Upper lobe of left lung (tissue), 6 donors: ENCODE measurements at places on chromosomes 12 and 14. TPM values are rescaled to one million over a fixed set of nuclear protein-coding genes. Genes with fewer than 3 reads are reported as not detected.

DNA sequence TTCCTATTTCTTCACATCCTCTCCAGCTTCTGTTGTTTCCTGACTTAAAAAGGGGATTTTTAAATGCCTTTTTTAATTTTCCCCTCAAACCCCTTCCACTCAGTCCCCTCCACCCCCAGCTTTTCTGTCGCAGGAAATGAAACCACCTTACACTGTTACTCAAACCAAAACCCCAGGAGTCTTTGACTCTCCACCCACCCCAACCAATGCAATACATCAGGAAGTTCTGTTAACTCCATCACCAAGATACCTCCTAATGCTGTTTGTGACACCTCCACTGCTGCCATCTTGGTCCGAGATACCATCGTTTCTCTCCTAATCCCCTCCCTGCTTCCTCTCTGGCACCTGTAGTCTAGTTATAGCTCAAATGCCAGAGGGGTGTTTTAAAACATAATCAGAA, 25.4 kb upstream of the CPM start:
- DNase-seq = no peak
- H3K4me1 ChIP-seq = peaks cover 11% of the 10 kb centered on the region
- H3K4me3 ChIP-seq = no peak overlapping the region
- H3K27me3 ChIP-seq = no peaks in the 10 kb centered on the region
- H3K27ac ChIP-seq = no peak overlapping the region

- no peak overlapping the region for H3K27ac ChIP-seq
- peaks cover 8% of the 10 kb centered on the region for H3K4me1 ChIP-seq
- H3K27me3 ChIP-seq = no peaks in the 10 kb centered on the region
- H3K36me3 ChIP-seq = no peaks in the 10 kb centered on the region
- no peak overlapping the region for H3K4me3 ChIP-seq
These were observed 39.4 kb downstream of the ATF7 start for GRCh38 chr12:53586745-53587144.

- no peaks in the 10 kb centered on the region for H3K27me3 ChIP-seq
- no peak for DNase-seq
- H3K4me3 ChIP-seq = no peak overlapping the region
- H3K4me1 ChIP-seq = no peaks in the 10 kb centered on the region
These were observed 345.9 kb downstream of the BCL11B start for GRCh38 chr14:98926146-98926545.

DNA sequence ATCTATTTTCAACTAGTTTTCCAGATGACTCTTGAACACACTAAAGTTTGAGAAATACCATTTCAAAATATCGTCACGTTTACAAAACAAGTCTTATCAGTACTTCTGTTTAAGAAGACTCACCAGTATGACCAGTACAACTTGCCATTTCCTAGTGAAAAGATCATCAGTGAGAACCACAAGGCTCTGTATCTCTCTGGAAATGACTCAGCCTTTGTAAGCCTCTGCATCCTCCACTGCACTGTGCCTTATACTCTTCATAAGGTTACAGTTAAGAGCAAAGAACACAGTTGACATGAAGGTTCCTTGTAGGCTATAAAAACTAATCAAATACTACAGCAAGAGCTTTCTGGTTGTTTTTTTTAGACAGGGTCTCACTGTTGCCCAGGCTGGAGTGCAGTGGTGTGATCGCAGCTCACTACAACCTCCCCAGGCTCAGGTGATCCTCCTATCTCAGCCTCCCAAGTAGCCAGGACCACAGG, 5.7 kb upstream of the VTI1B start:
- H3K27me3 ChIP-seq = no peaks in the 10 kb centered on the region
- no peak for DNase-seq
- H3K4me1 ChIP-seq = peaks cover 11% of the 10 kb centered on the region
- no peak overlapping the region for H3K27ac ChIP-seq
- H3K4me3 ChIP-seq = no peak overlapping the region

GRCh38 chr12:51941604-51942003, 9.9 kb upstream of the ACVR1B start:
- no peaks in the 10 kb centered on the region for H3K27me3 ChIP-seq
- H3K36me3 ChIP-seq = no peaks in the 10 kb centered on the region
- peaks cover 2% of the 10 kb centered on the region for H3K4me1 ChIP-seq
- no peak overlapping the region for H3K4me3 ChIP-seq
- H3K27ac ChIP-seq = no peak overlapping the region

The TAS2R31 gene
- 8.4 TPM for total RNA-seq

- peaks cover 42% of the 10 kb centered on the region for H3K4me1 ChIP-seq
- H3K4me3 ChIP-seq = peak overlapping the region; percentile 56
These were observed 17.0 kb downstream of the ZDHHC22 start for GRCh38 chr14:77124345-77125280.

DNA sequence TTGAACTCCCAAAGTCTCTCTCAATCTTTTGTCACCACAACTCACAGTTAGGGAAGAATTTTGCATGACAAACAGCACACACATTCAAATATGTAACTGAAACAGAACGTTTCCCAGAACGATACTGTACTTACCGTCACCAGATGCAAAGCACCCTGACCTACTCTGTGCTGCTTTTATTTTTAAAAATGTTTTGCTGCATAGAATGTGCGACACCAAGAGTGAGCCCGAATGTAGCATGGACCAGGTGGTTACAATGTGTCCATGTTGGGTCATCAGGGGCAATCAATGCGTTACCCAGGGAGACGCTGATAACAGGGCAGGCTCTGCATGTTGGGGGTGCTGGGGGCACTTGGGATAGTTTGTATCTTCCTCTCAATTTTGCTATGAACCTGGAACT, 14.6 kb upstream of the EIF5 start:
- DNase-seq = no peak
- H3K36me3 ChIP-seq = no peaks in the 10 kb centered on the region
- H3K27ac ChIP-seq = no peak overlapping the region
- no peaks in the 10 kb centered on the region for H3K27me3 ChIP-seq
- H3K4me3 ChIP-seq = no peak overlapping the region

DNA sequence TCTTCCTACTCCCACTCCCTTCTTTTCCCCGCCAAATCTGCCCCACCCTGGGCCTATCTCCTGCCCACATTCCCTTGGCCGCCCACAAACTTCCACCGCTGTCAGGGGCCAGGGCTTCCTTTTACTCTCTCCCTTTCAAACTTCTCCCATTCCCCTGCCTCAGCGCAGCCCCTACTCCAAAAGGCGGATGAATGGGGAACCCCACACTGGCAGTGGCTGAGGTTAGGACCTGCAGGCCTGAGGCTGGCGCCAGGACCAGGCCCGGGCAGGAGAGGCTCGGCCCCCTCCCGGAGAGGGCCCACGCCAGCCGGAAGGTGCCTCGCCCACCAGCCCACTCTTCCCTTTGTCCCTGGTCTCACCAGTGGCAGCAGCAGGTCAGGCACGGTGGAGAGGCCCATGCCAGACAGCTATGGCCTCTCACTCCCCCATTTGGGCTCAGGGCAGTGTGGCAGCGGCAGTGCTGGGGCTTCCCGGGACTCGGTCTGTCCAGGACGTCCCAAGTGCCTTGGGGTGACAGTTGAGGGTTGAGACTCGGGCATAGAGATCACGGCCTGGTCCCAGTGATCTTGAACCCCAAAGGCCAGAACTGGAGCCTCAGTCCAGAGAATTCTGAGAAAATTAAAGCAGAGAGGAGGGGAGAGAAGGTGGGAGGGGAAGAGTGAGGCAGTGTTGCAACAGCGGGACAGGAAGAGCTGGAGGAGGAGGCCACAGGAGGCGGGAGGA, at the start of gene TNFRSF1A:
TNFRSF1A (minus strand) TSS at position 660 of the 723 bp plus-strand sequence; CDS start at position 398, 262 bp downstream.
- H3K4me1 ChIP-seq = peaks cover 74% of the 10 kb centered on the region
- no peaks in the 10 kb centered on the region for H3K27me3 ChIP-seq
- H3K4me3 ChIP-seq = peak within 1 kb of the TSS; percentile 75
- peaks cover 2% of the 10 kb centered on the region for H3K36me3 ChIP-seq

GRCh38 chr12:78018939-78019338, 188.2 kb downstream of the NAV3 start:
- H3K4me3 ChIP-seq = no peak overlapping the region
- no peak overlapping the region for H3K27ac ChIP-seq
- no peaks in the 10 kb centered on the region for H3K36me3 ChIP-seq

DNA sequence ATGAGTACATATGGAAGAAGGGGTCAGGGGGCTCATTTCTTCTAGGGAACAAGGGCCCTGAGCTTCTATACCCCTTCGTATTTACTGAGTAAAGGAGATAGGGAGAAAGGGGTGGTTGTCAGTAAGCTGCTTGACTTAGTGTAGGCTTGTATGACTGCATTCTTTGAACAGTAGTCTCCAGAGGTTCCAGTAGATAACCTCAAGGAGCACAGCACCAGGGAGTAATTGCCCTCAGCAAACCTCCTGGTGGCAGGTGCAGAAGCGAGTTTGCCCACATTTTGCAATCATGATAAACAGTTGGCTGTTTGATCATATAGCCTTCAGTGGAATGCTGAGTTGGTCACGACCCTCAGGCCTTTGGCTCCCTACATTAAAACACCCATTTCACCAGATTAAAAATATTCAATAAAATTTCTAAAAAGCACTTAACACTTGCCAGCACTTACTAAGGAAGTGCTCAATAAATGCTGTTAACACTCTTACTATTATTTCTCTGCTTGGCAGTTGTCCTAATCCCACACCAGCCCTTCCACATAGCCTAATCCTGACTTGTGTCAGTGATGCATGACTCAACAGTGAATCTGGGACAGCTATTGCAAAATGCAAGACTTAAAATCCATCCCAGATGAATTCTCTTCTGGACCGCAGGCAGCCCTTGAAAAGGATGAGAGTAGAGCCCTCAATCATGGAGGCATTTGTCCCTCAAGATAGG, 3.7 kb upstream of the DHRS4L2 start:
- no peak overlapping the region for H3K4me3 ChIP-seq
- no peaks in the 10 kb centered on the region for H3K27me3 ChIP-seq
- DNase-seq = no peak
- H3K4me1 ChIP-seq = peaks cover 18% of the 10 kb centered on the region
- no peak overlapping the region for H3K27ac ChIP-seq

- H3K27ac ChIP-seq = no peak overlapping the region
- H3K4me1 ChIP-seq = no peaks in the 10 kb centered on the region
- no peaks in the 10 kb centered on the region for H3K27me3 ChIP-seq
These were observed 144.7 kb downstream of the SMOC1 start for GRCh38 chr14:70023871-70024270.

GRCh38 chr12:119676573-119676972, 8.6 kb downstream of the PRKAB1 start:
- no peak overlapping the region for H3K4me3 ChIP-seq
- H3K4me1 ChIP-seq = peaks cover 34% of the 10 kb centered on the region
- no peak for DNase-seq
- H3K36me3 ChIP-seq = peaks cover 79% of the 10 kb centered on the region
- no peaks in the 10 kb centered on the region for H3K27me3 ChIP-seq

DNA sequence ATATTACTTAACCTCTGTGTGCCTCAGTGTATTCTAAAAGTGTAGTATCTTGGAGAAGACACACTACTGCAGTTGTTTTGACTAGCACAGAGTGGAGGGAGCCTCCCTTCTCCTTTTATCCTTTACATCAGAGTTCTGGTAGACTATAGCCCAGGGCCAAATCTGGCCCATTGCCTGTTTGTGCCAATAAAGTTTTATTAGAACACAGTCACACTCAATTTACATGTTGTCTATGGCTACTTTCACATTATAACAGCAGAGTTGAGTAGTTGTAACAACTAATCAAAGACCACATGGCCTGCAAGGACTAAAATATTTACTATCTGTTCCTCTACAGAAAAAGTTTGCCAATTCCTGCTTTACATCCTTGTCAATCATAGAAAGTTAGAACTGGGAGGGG, 27.7 kb upstream of the IGF1 start:
- no peak for DNase-seq
- no peak overlapping the region for H3K27ac ChIP-seq
- no peaks in the 10 kb centered on the region for H3K36me3 ChIP-seq
- no peaks in the 10 kb centered on the region for H3K27me3 ChIP-seq
- no peaks in the 10 kb centered on the region for H3K4me1 ChIP-seq

- H3K27ac ChIP-seq = no peak overlapping the region
- no peaks in the 10 kb centered on the region for H3K27me3 ChIP-seq
- H3K36me3 ChIP-seq = no peaks in the 10 kb centered on the region
- H3K4me3 ChIP-seq = no peak overlapping the region
These were observed 12.3 kb downstream of the NKX2-8 start for GRCh38 chr14:36570065-36570464.

DNA sequence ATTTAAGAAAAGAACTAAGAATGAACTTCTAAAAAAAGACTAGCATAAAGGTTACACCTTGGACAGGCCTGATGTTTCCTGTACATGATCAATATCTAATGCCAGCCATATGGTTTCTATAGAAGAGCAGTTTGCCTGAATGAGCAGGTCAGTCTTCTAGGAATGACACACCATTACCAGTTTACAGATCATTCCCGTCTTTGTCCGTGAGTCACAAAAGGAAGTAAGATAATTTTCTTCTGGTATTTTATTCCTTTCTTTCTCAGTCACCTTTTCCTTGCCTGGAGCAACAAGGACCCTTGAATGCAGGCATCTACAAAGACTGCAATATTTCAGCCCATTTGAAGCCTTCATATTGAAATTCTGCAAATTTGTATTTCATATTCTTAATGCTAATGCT, 44.6 kb upstream of the CNTN1 start:
- no peak for DNase-seq
- H3K4me3 ChIP-seq = no peak overlapping the region
- H3K4me1 ChIP-seq = no peaks in the 10 kb centered on the region
- H3K27me3 ChIP-seq = no peaks in the 10 kb centered on the region
- H3K36me3 ChIP-seq = no peaks in the 10 kb centered on the region

DNA sequence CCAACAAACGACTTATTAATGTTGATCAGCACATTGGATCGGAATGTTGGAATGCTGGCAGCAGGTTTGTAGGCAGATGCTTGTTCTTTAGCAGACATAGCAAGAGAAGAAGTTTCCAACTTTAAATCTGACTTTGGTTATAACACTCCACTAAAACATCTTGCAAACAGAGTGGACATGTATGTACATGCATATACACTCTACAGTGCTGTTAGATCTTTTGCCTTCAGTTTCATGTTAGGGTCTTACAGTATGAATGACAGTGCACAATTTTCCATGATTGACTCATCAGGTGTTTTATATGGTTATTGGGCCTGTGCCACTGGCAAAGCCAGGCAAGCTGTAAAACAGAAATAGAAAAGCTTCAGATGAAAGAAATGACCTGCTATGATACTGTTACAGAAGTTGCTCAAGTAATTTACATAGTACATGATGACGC, 14.3 kb upstream of the DHRS7 start:
- no peaks in the 10 kb centered on the region for H3K36me3 ChIP-seq
- peaks cover 4% of the 10 kb centered on the region for H3K4me1 ChIP-seq
- H3K27me3 ChIP-seq = no peaks in the 10 kb centered on the region
- H3K4me3 ChIP-seq = no peak overlapping the region
- DNase-seq = no peak

DNA sequence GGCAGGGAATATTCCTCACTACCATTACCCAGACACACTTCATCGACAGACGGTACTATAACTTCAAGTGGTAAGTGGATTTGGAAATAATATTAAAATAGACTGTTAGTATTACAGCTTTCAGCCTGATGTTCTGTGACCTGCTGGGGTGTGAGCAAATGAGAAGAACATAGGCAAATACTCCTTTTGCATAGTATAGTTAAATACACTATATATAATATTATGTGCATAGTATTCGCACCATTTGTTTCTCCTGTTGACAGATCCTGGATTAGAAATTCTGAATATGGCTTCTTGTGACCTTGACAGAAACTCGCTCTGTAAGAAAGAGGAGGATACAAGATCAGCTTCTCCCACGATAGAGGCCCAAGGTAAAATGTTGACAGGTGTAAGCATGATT, 115.6 kb downstream of the DNAI7 start:
- no peaks in the 10 kb centered on the region for H3K36me3 ChIP-seq
- H3K4me1 ChIP-seq = no peaks in the 10 kb centered on the region
